T47D (cell line): ENCODE measurements at places on chromosomes 2 and 18.

DNA sequence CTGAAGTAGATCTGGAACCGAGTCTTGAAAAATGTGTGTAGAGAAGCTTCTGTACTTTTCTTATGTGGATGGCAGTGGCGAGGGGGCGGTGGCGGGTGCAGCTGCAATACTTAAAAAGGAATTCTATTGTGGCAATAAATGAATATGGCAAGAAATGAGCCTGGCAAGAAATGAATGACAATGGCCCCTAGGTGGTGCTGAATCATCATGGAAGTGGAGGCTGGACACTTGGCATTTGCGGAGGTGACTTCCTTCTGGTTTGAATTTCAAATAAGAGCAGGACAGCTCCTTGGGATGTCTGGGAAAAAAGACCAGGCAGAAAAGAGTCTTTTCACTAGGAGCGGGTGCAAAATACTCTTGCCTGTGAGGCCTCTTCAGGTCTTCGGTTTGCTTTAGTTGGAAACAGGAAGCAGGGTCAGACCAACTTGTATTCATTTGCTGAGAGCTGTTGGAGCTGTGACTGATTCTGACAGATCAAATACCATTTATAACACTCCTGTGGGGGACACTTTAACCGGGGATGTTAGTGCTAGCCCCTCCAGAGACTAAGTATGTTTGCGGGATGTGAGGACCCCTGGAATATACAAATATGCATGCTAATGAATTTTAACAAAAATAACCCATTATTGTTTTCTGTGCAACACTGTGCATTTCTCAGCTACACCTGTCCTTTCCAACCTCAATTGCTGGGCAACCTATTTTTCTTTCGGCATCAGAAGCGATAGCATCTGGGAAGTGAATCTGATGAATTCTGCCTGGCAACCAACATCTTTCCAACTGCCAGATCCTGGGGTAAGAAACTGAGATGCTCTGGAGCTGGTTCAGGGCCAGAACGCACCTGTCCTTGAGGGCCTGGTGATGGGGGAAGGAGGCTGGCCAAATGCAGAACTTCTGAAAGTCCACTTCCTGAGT lies 35.4 kb downstream of the FASTKD2 start:
- DNase-seq = peak; percentile 8

DNA sequence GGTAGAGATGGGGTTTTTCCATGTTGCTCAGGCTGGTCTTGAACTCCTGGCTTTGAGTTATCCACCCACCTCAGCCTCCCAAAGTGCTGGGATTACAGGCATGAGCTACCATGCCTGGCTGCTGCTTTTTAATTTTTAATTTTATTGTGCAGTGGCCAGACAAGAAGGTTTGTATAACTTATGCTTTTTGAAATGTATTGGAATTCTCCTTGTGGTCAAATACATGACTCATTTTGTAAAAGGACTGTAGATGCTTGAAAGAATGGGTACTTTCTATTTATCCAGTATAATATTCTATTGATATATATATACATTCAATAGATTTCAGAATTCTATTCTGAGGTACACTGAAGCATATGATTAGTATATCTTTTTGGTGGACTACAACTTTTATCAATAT lies 82.6 kb upstream of the ST3GAL5 start:
- DNase-seq = no peak

GRCh38 chr2:221255862-221256261 lies 316.2 kb downstream of the EPHA4 start:
- peak; percentile 5 for DNase-seq

- peak; percentile 32 for DNase-seq
Observed at GRCh38 chr2:10303694-10304378, 1.1 kb downstream of the HPCAL1 start.

- no peak for DNase-seq
Observed at GRCh38 chr2:96197546-96198255, 10.9 kb downstream of the STARD7 start.

DNA sequence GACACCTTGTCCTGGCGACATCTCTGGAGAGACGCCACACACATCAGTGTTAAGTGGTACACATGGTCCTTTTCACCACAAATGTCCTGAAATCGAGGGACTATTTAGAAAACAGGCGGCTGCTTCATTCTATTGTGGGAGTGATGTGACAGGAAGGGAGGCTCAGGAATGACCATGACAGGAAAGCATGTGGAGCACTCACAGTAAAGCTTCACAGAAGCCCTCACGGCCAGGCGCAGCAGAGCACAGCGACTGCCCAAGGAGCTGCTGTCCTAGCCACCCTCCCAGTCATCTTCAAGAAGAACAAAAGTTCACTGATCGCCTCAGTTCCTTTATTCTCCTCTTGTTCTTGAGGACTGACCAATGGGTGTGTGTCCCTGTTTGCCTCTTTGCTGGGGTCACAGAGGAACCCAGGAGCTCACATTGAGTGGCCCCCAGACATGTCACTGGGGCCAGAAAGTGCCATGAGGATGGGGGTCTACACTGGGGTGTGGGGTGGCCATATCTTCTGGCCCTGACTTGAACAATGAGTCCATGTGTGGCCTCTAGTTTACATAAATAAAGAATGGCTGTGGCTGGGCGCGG lies 84.6 kb upstream of the RANBP2 start:
- no peak for DNase-seq

GRCh38 chr2:101311696-101312017 lies 3.2 kb upstream of the RNF149 start:
- no peak for DNase-seq

DNA sequence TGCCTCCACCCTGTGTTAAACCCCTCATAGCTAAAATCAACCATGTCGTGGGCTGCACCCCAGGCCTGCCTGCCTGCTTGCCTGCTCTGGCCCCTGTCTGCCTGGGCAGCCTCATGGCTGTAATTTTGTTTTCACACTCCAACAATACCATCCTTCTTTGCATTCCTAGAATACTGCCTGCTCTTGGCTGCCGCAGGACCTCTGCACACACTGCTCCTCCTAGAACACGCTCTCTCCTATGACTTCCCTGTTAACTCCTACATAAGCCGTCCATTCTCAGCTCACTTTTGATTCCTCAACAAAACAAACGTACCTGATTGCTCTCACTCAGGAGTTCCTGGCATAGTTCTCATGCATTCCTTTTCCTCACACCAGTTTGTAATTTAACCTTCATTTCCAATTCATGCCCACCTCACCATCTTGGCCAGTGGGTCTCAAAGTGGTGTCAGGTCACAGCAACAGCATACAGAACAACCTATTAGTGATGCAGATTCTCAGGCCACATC lies 2.5 kb downstream of the UXS1 start:
- no peak for DNase-seq

- DNase-seq = no peak
Observed at GRCh38 chr18:13382954-13383827, 164.6 kb downstream of the LDLRAD4 start.

- no peak for DNase-seq
Observed at GRCh38 chr2:128390991-128391630, 72.4 kb upstream of the HS6ST1 start.

- peak; percentile 36 for DNase-seq
Observed at GRCh38 chr2:97697252-97698235, 15.8 kb upstream of the ZAP70 start.

DNA sequence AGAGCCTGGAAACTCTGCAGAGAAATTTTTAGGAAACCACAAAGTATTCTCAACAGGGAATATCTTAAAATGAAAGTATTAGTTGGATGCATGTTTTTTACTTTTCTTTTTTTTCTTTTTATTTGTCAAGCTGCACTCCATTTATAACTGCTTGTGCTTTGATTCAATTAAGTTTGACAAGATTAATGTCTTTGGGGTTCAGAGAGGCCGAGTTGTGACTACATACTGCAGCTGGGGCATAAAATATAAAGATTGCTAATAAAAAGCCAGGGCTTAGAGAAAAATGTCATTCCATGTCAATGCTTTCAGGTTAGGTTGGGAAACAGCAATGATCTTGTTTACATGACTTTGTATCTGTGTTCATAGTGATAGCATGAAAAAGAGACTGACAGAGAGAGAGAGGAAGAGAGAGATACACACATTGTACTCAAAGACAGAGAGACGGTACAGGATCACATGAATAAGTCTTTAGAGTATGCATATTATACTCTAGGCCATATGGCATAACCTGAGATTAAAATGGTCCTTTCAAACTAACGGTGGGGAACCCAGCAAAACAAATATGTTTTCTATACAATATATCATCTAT lies 1022.3 kb upstream of the CNTNAP5 start:
- DNase-seq = no peak

DNA sequence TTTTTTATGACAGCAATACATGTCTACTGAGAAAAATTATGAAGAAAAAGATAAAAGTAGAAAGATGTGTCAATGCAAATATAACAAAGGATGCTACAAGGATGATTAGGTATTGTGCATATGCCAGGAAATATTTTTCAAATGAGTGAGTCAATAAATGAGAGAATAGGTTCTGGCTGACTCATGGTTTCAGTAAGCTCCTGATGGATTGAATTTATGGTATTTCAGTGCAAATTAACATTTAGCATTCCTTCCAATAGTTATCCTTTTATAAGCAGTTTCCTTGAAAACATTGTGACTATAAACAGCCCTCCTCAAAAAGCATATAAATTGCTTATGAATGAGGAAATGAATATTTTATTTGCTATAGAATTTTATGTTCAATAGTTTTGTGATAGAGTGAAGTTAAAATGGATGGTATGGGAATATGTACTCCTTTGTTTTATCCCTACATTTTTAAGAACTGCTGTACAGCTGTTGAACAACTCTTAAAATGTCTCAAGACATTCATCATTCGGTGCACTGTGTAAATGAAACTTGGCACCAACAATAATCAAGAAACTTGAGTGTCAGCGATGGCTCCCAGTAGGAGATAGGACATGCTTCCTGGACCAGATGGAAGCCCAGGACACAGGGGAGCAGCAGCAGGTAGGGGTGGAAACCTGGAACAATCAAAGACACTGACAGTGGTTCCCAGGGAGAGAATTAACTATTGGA lies 144.7 kb downstream of the PMAIP1 start:
- no peak for DNase-seq

GRCh38 chr2:123840016-123840415 lies 185.1 kb upstream of the CNTNAP5 start:
- peak; percentile 10 for DNase-seq

DNA sequence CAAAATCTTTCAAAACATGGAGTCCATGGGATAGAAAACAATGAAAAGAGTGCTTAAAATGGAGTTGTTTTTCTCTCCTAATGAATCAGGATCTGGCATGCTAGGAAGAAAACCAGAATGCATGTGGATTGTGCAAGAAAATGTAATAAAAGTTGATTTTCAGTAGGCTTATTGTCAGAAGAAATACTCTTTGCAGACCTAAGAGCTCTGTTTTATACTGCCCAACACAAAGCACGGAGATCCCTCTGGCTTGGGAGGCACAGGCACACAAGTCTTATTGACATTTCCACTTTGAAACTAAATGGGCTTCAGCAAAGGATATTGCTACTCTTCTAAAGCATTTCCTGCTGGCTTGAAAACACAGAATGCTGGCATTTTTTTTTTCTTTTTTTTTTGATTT lies 15.5 kb upstream of the DAPL1 start:
- no peak for DNase-seq

- DNase-seq = no peak
Observed at GRCh38 chr18:45566025-45566740, 49.1 kb upstream of the SLC14A2 start.

GRCh38 chr2:118980022-118980421 lies 38.0 kb downstream of the MARCO start:
- DNase-seq = no peak

GRCh38 chr18:25422230-25422629 lies 70.3 kb upstream of the ZNF521 start:
- DNase-seq = no peak
